ENCODE measurements at places on chromosomes 12 and 14. TPM values are rescaled to one million over a fixed set of nuclear protein-coding genes. Genes with fewer than 3 reads are reported as not detected.

The CEBPE gene
- not detected for total RNA-seq

The IFI27 gene
- total RNA-seq, result 88.4 TPM

The AKAP5 gene
- total RNA-seq, result 0.51 TPM

The GPR65 gene
- total RNA-seq, result 0.57 TPM

The RNASE7 gene
- 0.74 TPM for total RNA-seq

The TSHR gene
- total RNA-seq, result 0.36 TPM

The THTPA gene
- total RNA-seq, result 45.4 TPM

The TCL1A gene
- not detected for total RNA-seq

The GPR68 gene
- 0.87 TPM for total RNA-seq

The A2M gene
- total RNA-seq, result 286 TPM

The LEMD3 gene
- total RNA-seq, result 55.6 TPM

The SLC17A8 gene
- total RNA-seq, result not detected

The GPRC5D gene
- total RNA-seq, result not detected

The RASSF8 gene
- total RNA-seq, result 26.0 TPM

The GYS2 gene
- not detected for total RNA-seq

The CLEC4A gene
- total RNA-seq, result 1.1 TPM

The SOAT2 gene
- 0.28 TPM for total RNA-seq

The GTF2H3 gene
- total RNA-seq, result 50.1 TPM

The TROAP gene
- 0.46 TPM for total RNA-seq

The KERA gene
- not detected for total RNA-seq

The ZFHX2 gene
- 2.5 TPM for total RNA-seq

The ACACB gene
- total RNA-seq, result 52.5 TPM

All from prostate gland (tissue), 2 donors.